ENCODE measurements at places on chromosomes 1 and 21. TPM values are rescaled to one million over a fixed set of nuclear protein-coding genes. Genes with fewer than 3 reads are reported as not detected.

DNA sequence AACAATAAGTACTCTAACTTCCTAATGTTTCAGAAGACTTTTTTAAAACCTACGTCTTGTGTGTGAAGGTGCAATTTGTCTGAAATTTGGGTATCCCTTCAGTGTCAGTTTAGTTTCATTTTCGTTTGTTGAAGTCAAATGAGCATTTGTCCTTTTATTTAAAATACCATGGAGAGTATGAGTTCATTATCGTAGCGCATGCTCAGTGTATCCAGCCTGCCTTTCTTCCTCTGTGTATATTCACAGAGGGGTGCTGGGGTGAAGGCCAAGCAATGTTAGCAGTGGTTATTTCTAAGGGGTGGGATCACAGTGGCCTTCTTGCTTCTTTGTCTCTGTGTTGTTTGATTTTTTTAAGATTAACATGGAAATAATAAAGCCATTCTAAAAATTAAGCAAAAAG lies 43.2 kb downstream of the CNN3 start:
- no peaks in the 10 kb centered on the region for H3K36me3 ChIP-seq
- H3K4me1 ChIP-seq: peaks cover 15% of the 10 kb centered on the region
- peak overlapping the region; percentile 9 for H3K4me3 ChIP-seq
- H3K27me3 ChIP-seq: peaks cover 3% of the 10 kb centered on the region
- DNase-seq: peak; percentile 15
- H3K27ac ChIP-seq: peak overlapping the region; percentile 82

GRCh38 chr1:172599912-172600311 lies 59.0 kb upstream of the FASLG start:
- H3K27me3 ChIP-seq: no peaks in the 10 kb centered on the region
- H3K27ac ChIP-seq: no peak overlapping the region
- peaks cover 53% of the 10 kb centered on the region for H3K36me3 ChIP-seq

DNA sequence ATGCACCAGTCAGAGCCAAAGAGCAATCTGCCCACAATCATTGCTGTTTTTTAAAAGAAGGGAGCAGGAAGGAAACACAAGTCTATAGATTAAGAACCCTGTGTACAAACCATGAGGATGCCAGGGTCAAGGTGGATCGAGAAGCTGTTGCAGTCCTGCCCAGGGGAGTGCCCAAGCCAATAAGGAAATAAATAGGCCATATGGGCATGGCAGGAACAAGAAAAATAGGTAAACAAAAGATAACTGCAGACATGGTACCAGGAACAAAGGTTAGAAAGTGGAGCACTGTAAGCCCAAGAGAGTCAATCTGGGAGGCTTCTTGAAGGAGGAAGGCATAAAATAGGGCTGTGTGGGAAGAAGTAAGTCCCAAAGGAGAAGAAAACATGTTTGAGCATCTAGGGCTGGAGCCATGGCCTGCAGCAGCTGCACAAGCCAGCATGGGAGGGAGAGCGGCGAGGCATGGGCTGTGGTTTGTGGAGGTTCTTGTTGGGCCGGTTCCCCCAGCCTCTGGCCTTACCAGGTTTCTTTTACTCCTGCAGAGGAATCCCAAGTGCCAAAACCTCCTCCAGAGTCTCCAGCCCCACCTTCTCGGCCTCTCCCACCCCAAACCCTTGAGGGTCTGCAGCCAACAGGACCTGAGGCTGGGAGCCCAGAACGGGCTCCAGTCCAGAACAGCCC lies 13.6 kb downstream of the INAVA start:
- H3K27ac ChIP-seq: no peak overlapping the region
- H3K36me3 ChIP-seq: no peaks in the 10 kb centered on the region
- H3K4me3 ChIP-seq: no peak overlapping the region
- DNase-seq: no peak
- H3K27me3 ChIP-seq: peaks cover 41% of the 10 kb centered on the region
- H3K4me1 ChIP-seq: peaks cover 15% of the 10 kb centered on the region

DNA sequence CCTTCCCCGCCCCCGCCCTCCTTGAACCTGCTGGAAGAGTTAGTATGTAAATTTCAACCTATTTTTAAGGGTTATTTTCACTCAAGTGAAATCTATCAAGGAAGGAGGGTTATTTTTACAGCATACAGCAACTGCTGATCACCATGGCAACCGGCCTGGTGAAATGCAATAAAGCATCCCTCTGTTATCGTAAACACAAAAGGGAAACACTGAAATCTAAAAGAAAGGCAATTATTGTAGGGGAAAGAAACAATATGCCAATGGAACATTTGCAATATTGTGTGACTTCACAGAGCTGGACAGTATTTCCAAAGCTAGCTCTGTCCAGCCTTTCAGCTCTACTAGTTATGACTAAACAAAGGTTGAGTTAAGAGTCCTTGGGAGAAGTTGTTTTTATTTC lies 588.3 kb upstream of the PBX1 start:
- no peak for DNase-seq
- H3K4me1 ChIP-seq: no peaks in the 10 kb centered on the region

DNA sequence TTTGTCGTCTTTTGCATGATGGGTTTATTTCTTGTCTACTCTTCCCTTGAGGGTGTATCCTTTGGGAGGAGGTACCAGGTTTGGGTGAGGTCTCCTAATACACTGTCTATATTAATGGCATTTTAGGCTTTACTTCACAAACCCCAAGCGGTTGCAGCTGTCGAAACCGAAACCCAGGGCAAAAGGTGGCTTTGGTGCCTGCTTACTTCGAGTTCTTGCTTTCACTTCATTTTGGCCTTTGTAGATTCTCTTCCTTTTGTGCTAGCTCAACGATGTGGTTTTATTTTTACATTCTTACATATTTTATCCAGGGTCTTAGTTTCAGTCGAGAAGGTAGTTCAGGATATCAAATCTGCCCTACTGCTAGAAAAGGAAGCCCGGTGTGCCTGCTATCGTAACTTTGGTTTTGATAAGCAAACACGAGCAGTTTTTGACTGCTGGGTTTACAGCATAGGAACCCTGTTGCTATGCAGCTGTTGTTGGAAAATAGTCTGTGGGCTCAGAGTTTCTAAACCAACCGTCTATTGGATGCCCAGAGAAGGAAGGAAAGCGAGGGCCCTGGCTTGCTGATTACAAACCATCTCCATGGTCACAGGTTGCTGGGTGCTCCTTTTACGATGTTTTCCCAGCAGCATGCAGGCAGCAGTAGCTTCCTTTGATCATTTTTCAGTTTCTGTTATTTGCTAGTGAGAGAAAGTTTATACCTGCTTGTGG lies 9.8 kb upstream of the TSPAN2 start:
- peaks cover 42% of the 10 kb centered on the region for H3K4me1 ChIP-seq
- DNase-seq: peak; percentile 88
- no peaks in the 10 kb centered on the region for H3K27me3 ChIP-seq

DNA sequence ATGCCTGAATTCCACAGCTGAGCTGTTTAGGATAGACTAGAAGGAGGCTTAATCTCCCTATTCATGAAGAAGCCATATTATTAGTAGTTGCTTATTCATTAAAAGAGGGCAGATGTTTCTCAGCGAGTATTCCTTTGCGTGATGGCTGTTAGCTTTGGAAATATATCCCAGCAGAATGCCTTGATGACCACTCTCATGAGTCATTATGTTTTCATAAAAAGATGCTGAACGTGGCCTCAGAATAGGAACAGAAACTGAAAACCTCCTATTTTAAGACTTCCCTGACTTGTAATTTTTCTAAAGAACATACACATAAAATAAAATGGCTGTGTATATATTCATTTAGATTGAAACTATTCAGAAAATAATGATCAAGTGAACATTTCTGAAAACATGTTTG lies 9.6 kb upstream of the PLA2G4A start:
- no peak for DNase-seq
- H3K36me3 ChIP-seq: no peaks in the 10 kb centered on the region
- H3K4me1 ChIP-seq: no peaks in the 10 kb centered on the region
- H3K27ac ChIP-seq: no peak overlapping the region

DNA sequence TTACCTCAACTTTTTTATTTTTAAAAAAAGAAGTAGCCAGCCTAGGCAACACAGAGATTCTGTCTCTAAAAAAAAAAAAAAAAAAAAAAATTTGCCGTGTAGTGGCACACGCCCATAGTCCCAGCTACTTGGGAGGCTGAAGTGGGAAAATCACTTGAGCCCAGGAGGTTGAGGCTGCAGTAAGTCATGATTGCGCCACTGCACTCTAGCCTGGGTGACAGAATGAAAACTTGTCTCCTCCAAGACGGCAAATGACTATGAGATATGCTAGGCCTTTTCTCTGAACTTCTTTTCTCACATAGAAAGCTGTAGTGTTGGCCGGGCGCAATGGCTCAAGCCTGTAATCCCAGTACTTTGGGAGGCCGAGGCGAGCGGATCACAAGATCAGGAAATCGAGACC lies 24.7 kb upstream of the PTCH2 start:
- DNase-seq: no peak
- H3K4me1 ChIP-seq: no peaks in the 10 kb centered on the region
- no peak overlapping the region for H3K4me3 ChIP-seq
- H3K36me3 ChIP-seq: peaks cover 19% of the 10 kb centered on the region
- H3K27ac ChIP-seq: no peak overlapping the region
- no peaks in the 10 kb centered on the region for H3K27me3 ChIP-seq

GRCh38 chr1:37028981-37029617 lies 5.2 kb downstream of the GRIK3 start:
- no peak overlapping the region for H3K27ac ChIP-seq
- no peaks in the 10 kb centered on the region for H3K4me1 ChIP-seq
- H3K27me3 ChIP-seq: peaks cover 39% of the 10 kb centered on the region
- no peak for DNase-seq
- H3K36me3 ChIP-seq: no peaks in the 10 kb centered on the region

- H3K36me3 ChIP-seq: peaks cover 5% of the 10 kb centered on the region
- H3K4me3 ChIP-seq: no peak overlapping the region
- H3K27me3 ChIP-seq: no peaks in the 10 kb centered on the region
- H3K27ac ChIP-seq: no peak overlapping the region
- H3K4me1 ChIP-seq: peaks cover 39% of the 10 kb centered on the region
Observed at GRCh38 chr21:29433366-29434059, 134.8 kb downstream of the BACH1 start.

DNA sequence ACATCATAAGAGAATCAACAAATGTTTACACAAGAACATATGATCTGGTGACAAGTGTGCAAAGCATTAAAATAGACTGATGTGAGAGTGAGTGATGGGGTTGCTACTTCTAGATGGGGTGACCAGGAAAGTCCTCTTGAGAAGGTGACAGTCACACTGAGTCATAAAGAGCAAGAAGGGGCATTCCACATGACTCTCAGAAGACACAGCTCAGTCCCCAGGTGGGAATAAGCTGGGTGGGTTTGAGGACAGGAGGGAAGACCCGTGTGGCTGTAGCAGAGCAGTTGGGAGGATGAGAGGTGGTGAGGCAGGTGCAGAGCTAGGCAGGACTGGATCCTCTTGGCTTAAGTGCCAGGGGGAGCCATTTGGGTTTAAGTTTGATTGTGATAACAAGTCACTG lies 53.1 kb downstream of the TNR start:
- no peaks in the 10 kb centered on the region for H3K36me3 ChIP-seq
- DNase-seq: no peak
- H3K27ac ChIP-seq: no peak overlapping the region

- H3K4me1 ChIP-seq: no peaks in the 10 kb centered on the region
- no peaks in the 10 kb centered on the region for H3K36me3 ChIP-seq
- H3K27me3 ChIP-seq: no peaks in the 10 kb centered on the region
- DNase-seq: no peak
Observed at GRCh38 chr1:188017921-188018320, 1189.2 kb downstream of the PLA2G4A start.

DNA sequence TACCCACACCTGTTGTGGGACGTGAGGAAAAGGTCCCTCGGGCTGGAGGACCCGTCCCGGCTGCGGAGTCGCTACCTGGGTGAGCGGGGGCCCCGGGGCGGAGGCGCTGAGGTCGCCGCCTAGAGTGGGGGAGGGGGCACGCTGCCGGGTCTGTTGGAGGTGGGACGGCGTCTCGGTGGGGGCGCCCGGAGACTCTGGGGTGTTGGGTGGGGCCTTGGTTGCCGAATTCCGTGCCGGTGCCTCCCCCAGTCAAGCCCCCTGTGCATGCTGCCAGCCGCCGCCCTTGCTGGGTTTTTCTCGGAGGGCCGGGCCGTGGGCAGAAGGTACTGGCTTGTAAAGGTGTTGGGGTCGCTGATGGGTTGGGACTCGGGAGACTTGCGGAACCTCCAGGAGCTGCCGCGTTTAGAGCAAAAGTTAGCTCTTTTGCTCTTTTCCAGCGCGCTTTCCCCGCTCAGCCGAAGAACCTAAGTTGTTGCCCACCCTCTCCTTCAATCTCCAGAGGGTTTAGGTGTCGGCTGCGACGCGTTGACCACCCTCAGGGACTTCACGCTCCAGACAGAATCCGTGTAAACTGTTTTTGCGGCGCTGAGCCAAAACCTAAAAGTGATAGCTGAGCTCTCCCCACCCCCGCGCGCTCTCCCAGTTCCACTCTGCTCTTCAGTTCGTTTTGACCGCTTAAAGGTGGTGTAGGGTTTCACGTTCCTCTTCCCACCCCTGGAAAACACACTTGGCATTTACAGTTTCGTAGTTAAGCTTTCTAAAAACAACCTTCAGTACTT lies at the start of gene MPC2:
Gene MPC2, minus strand, starts transcription at position 143 of the 779 bp plus-strand sequence. CDS start 1,231 bp downstream, outside the sequence.
- no peaks in the 10 kb centered on the region for H3K27me3 ChIP-seq
- H3K4me1 ChIP-seq: peaks cover 32% of the 10 kb centered on the region
- peak within 1 kb of the TSS; percentile 82 for H3K4me3 ChIP-seq

DNA sequence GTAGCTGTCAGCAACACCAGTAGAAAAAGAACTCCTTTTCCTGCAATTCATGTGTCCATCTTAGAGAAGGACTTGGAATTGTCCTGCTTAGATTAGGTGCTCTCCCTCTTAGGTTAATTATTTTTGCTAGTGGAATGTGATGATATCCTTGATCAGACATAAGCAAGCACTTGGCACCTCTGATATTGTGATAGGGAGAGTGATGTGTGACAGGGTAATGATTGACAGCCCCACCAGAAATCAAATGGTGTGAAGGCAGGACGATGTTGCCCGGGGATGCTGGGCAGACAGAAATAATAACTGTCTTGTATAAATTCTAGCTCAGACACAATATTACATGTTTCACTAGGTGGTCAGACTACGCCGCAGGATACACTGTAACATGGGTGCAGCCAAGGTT lies 4.4 kb downstream of the TYW3 start:
- no peaks in the 10 kb centered on the region for H3K27me3 ChIP-seq
- peaks cover 15% of the 10 kb centered on the region for H3K4me1 ChIP-seq
- H3K4me3 ChIP-seq: no peak overlapping the region

GRCh38 chr1:46807046-46807972 lies 8.5 kb downstream of the CYP4B1 start:
- no peaks in the 10 kb centered on the region for H3K4me1 ChIP-seq
- DNase-seq: no peak
- H3K4me3 ChIP-seq: no peak overlapping the region
- peaks cover 5% of the 10 kb centered on the region for H3K27me3 ChIP-seq
- no peak overlapping the region for H3K27ac ChIP-seq

- H3K4me3 ChIP-seq: no peak overlapping the region
- peaks cover 8% of the 10 kb centered on the region for H3K27me3 ChIP-seq
- H3K27ac ChIP-seq: no peak overlapping the region
- peaks cover 8% of the 10 kb centered on the region for H3K4me1 ChIP-seq
- no peak for DNase-seq
Observed at GRCh38 chr1:229088711-229089110, 182.2 kb upstream of the RAB4A start.

DNA sequence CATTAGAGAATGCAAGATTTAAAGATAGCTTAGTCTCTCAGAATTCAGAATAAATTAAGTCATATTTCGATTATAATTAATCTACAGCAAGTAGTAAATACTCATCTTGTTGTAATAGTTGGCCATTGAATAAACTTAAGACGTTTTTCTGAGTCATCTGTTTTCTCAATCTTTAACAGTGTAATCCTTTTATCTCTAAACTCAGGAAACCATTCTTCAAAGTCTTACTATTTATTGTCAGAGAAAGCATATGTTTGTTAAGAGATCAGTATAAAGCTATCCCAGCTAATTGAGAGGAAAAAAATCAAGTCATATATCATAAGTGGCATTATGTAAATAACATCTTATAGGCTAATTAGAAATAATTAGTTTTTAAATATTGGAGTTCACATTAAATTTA lies 201.2 kb upstream of the ADAMTS5 start:
- H3K4me3 ChIP-seq: no peak overlapping the region
- no peaks in the 10 kb centered on the region for H3K27me3 ChIP-seq
- no peak for DNase-seq

Gene RIPK4
- total RNA-seq: not detected

Gene TADA1
- 17.0 TPM for total RNA-seq

All from activated CD4-positive, alpha-beta T cell treated with anti-CD3 and anti-CD28 coated beads, Interleukin-2, amount 10 ng/mL, durations not matched to agents 7 days and 5 days (primary cell).